ENCODE measurements at places on chromosomes 7 and 10.
A peak's percentile ranks its signal among the peaks of the same experiment; 100 is the strongest.

- DNase-seq: no peak
These were observed 143.1 kb downstream of the BMPER start for GRCh38 chr7:34048445-34048844.

DNA sequence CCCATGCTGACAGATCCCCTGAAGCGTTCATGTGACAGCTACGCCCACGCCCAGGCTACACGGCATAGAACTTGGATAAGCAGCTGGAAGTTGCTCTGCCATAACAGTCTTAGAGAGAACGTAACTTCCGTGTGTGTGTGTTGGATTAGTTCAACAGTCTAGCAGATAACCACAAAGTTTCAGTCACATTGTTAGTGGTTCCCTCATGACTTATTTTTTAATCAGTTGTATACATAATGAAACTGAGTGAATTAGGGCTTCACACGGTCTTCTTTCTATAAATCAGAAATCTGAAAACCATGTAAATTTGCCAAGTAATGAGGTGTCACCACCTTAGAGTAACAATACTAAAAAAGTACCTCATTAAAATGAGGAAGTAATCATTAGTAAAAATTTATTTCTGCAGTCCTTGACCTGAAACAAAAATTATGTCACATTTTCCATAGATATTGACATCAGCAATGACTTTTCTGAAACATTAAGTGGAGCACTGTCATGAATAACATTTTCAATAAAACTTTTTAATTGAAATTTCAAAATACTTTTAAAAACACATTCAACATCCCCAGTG is 21.7 kb upstream of the MACC1 start:
- no peak for DNase-seq

GRCh38 chr10:29736366-29737073 is 101.7 kb upstream of the SVIL start:
- no peak for DNase-seq

- no peak for DNase-seq
These were observed 26.5 kb upstream of the WNT16 start for GRCh38 chr7:121302214-121302745.

DNA sequence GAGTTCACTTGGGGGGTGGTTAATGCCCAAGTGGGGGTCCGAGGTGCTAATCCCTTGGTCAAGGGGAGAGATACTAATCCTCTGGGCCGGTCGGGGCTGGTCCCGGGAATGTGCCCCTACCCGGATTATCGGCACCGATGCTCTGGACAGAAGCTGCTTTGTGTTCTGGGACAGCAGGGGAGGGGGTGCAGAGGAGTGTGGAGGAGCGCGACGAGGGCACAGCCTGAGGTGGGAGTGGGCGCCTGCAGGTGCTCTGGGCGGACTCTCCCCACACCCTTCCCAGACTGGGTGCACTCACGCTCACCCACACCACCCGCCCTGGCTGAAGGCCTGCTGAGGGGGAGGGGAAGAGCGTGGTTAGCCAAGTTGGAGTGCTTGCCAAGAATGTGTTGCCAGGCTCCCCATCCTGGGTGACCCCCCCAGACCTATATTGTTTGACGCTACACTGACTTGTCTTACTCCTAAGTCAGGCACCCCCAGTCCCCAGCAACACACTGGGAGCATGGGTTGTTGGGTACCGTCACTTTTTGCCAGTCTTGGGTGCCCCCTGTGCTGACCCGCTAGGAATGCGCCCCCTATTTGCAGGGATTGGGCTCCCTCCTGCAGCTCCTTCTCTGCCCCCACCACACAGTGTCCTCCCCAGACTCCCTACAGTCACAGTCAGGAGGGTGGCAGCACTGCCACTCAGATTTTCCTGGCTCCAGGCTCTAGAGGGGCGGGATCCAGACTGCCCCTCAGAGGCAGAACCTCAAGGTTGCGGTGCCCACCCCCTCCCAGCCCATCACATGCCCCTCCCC is 1.2 kb downstream of the SLC4A2 start:
- peak; percentile 25 for DNase-seq

GRCh38 chr10:61621605-61622051 is 41.1 kb upstream of the CABCOCO1 start:
- no peak for DNase-seq

DNA sequence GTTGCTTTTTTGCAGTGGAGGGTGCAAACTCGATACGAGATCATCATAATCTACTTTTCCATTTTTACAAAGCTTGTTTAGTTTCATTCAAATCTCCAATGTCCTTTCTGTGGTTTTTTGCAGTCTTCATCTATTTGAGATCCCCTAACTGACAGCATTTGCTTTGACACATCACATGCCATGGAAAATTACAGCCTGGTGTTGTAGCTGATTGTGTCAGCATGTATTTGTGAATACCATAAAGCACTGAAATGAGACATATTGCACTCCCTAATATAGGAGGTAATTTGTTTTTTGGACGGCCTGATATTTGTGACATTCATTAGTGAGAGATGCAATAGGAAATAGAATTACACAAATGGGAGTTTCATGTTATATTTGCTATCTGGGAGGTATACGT is 620.8 kb downstream of the KCNMA1 start:
- no peak for DNase-seq

DNA sequence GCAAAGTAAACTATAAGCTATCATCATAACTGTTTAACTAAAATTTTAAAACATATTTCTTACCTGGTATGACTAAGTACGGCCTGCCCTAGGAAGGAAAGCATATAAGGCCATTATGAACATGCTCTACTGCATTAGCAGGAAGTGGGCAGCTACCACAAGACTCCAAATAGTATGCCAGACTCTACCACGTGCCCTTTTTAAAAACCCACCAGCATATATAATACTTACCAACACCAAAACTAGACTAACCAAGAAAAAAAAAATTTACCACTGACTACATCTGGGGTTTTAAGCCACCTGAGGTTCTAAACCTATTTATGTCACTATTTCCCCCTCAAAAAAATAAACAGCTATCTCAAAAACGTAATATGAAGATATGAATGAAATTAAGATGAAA is 30.1 kb downstream of the NUDCD3 start:
- no peak for DNase-seq

GRCh38 chr7:71267734-71268469 is 136.0 kb downstream of the GALNT17 start:
- no peak for DNase-seq

GRCh38 chr10:35600193-35600592 is 4.9 kb upstream of the GJD4 start:
- DNase-seq: no peak

- DNase-seq: peak; percentile 56
These were observed 73.3 kb downstream of the ARID5B start for GRCh38 chr10:61974601-61975390.

DNA sequence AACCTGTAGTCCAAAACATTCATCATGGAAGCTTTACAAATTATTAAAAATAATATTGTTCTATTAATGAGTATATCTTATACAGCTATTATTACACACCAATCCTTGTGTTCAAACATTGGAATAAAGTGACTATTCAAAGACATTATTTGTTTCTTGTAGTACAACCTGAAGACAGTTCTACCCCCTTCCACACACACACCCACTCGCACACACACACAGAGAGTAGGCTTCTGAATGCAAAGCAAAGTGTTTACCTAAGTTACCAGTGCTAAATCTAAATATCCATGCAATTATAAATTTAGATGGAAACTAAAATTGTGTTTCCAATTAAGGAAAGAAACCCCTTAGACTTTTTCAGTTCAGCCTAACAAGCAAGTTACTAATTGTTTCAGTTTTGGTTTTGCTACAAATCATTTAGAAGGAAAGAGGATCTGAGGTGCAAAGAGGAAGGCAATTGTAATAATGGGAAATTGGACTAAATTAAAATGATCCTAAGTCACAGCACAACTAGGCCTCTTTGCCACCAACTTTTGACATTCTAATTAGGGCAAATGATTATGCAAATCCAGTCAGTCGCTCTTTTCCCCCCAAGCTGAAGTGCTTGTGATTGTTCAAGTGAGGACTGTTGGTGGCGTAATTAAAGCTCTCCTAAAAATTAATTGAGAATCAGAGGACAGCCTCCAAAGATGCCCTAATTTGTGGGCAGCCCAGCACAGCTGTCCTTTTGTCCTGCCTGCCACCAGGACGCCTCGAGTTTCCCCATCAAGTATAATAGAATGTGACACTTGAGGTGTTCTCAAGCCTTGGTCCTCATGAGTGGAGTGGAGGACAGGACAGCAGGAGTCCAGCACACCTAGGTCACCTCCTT is 19.9 kb upstream of the ATOH7 start:
- no peak for DNase-seq

GRCh38 chr10:102726274-102726673 is 11.8 kb downstream of the SFXN2 start:
- no peak for DNase-seq

DNA sequence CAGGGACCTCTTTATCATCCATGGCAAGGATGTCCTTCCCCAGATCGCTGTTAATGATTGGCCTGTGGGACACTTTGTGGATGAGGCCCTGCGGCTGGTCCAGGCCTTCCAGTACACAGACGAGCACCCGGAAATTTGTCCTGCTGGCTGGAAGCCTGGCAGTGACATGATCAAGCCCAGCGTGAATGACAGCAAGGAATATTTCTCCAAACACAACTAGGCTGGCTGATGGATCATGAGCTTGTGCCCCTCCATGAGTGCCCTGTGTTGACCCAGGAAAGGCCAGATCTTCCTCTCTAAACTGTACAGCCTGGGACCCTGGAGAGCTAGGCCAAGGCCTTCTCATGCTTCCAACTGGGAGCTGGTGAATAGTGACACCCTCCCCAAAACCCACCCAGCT is 124.1 kb downstream of the CUL2 start:
- no peak for DNase-seq

GRCh38 chr10:59907918-59908807 is 1.8 kb upstream of the CCDC6 start:
- no peak for DNase-seq
